Ovary (tissue), 10 donors: ENCODE measurements at places on chromosomes 2 and 18. TPM values are rescaled to one million over a fixed set of nuclear protein-coding genes. Genes with fewer than 3 reads are reported as not detected.

Gene MAPK4
- 14.2 TPM for total RNA-seq

Gene OTOF
- total RNA-seq: 0.17 TPM

Gene IL36A
- not detected for total RNA-seq

Gene POTEJ
- total RNA-seq: not detected

Gene KCNE4
- total RNA-seq: 4.8 TPM

Gene SERPINB10
- not detected for total RNA-seq

Gene ARHGAP28
- total RNA-seq: 28.7 TPM

DNA sequence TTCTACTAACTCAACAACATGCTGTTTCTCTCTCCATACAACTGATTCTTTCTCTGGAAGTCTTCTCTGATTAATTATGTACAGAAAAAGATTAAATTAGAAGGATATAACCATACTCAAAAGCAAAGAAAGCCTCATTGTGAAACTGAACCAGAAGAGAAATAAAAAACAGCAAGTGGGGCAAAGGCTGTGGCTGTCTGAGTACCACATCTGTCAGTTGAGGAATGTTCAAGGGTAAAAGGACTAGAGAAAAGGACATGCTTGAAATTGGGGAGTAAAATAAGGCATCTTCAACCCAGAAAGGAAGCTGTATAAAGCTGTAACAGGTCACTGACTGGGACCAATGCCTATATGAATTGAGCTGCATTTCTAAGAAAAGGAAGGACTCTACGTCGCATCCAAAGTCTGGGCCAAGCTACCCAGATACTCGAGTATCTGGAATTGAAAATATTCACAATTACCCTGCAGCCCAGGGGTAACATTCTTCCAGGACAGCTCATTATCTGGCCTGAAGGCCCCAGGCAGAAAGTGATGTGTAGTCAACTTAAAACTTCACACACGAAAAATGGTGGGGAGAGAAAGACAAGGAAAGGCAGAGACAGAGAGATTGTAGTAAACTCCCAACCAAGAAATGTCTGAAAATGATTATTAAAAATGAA, 356.0 kb upstream of the GALNT5 start:
- H3K27ac ChIP-seq: no peak overlapping the region
- no peaks in the 10 kb centered on the region for H3K4me1 ChIP-seq
- H3K27me3 ChIP-seq: no peaks in the 10 kb centered on the region
- no peaks in the 10 kb centered on the region for H3K36me3 ChIP-seq

- no peak overlapping the region for H3K4me3 ChIP-seq
- no peak for DNase-seq
- H3K4me1 ChIP-seq: no peaks in the 10 kb centered on the region
- H3K27me3 ChIP-seq: no peaks in the 10 kb centered on the region
Observed at GRCh38 chr2:241813644-241814392, 4.8 kb downstream of the NEU4 start.

DNA sequence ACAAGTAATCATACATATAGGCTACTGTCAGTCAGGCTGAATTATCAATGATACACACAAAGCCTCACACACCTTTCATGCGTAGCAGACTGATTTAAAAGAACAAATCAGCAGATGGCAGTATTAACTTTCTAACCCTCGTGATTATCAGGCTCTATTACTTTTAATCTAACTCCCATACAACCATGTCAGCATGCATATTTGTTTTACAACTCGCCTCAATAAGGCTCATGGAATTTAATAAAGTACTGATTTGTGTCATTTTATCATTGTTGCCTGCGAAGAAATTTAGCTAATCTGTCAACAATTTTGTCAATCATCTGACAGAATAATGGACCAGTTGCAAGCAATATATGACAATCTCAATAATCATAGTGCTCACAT, 82.8 kb downstream of the SLC25A12 start:
- H3K4me3 ChIP-seq: no peak overlapping the region
- no peak overlapping the region for H3K27ac ChIP-seq
- H3K4me1 ChIP-seq: peaks cover 9% of the 10 kb centered on the region
- no peak for DNase-seq
- no peaks in the 10 kb centered on the region for H3K27me3 ChIP-seq

GRCh38 chr2:175631245-175631623, 370.8 kb downstream of the LNPK start:
- H3K36me3 ChIP-seq: no peaks in the 10 kb centered on the region
- no peak overlapping the region for H3K27ac ChIP-seq
- no peak for DNase-seq
- no peaks in the 10 kb centered on the region for H3K27me3 ChIP-seq

- H3K4me1 ChIP-seq: no peaks in the 10 kb centered on the region
- H3K36me3 ChIP-seq: no peaks in the 10 kb centered on the region
- H3K27me3 ChIP-seq: no peaks in the 10 kb centered on the region
- DNase-seq: no peak
- no peak overlapping the region for H3K4me3 ChIP-seq
- H3K27ac ChIP-seq: no peak overlapping the region
Observed at GRCh38 chr18:63677500-63678225, 16.0 kb upstream of the SERPINB3 start.

DNA sequence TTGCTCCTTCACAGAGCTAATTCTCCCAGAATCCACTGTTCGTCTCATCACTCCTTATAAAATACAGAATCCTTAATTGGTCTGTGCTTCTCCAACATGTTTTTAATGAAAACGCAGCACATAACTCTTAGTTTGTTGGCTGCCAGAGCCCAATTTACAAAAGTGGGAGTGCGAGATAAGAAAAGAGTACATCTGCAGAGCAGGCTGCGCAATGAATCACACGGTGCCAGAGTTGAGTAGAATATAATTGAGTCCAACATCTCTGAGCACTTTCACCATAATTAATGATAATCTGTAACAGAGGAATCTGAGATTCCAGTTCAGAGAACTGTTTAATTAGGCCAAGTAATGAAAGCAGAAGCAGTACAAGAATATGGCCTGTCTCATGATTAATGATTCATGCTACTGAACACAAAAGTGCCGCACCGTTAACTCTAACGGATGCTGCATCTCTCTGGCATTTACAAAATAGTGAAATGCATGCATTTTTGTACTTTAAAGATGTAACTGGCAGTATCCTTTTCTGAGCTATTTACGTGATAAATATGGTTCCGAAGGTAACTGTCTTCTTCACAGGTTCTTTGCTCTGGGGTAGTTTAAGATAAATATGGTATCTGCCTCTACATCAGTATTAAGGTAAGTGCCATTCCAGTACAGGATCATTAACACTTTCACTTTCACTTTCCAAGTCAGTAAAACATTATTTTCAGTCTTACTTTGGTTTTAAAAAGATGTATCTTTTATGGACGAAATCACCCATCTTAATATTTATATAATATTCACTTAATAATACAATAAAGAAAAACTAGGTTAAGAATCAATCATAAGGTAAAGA, 785.6 kb downstream of the NR4A2 start:
- H3K27me3 ChIP-seq: no peaks in the 10 kb centered on the region
- DNase-seq: no peak
- no peak overlapping the region for H3K27ac ChIP-seq
- no peaks in the 10 kb centered on the region for H3K4me1 ChIP-seq
- H3K36me3 ChIP-seq: no peaks in the 10 kb centered on the region
- H3K4me3 ChIP-seq: peak overlapping the region; percentile 16

- no peaks in the 10 kb centered on the region for H3K36me3 ChIP-seq
- no peak overlapping the region for H3K27ac ChIP-seq
- no peak for DNase-seq
- no peak overlapping the region for H3K4me3 ChIP-seq
Observed at GRCh38 chr2:96541398-96542152, 5.0 kb downstream of the ARID5A start.

- no peak overlapping the region for H3K27ac ChIP-seq
- H3K36me3 ChIP-seq: no peaks in the 10 kb centered on the region
- no peaks in the 10 kb centered on the region for H3K4me1 ChIP-seq
- DNase-seq: no peak
Observed at GRCh38 chr2:238173692-238174091, 14.9 kb downstream of the ERFE start.

- no peaks in the 10 kb centered on the region for H3K4me1 ChIP-seq
- no peak for DNase-seq
- H3K36me3 ChIP-seq: no peaks in the 10 kb centered on the region
- no peak overlapping the region for H3K4me3 ChIP-seq
- H3K27ac ChIP-seq: no peak overlapping the region
Observed at GRCh38 chr18:78716022-78716421, 263.6 kb upstream of the SALL3 start.

DNA sequence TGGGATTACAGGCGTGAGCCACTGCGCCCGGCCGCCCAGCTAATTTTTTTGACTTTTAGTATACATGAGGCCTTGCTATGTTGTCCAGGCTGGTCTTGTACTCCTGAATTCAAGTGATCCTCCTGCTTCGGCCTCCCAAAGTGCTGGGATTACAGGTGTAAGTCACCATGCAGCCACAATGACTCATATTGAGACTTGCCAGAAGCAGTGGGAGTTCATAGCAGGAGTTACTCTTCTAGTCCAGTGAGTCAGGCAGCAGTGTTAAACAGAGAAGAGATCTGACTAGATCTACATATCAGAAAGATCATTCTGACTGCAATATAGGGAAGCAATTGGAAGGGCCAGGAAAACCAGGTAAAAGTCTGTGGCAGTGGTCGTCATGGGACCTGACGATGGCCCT, 1.5 kb upstream of the FLACC1 start:
- H3K4me3 ChIP-seq: no peak overlapping the region
- no peaks in the 10 kb centered on the region for H3K36me3 ChIP-seq
- no peaks in the 10 kb centered on the region for H3K4me1 ChIP-seq
- no peak for DNase-seq
- H3K27ac ChIP-seq: no peak overlapping the region

DNA sequence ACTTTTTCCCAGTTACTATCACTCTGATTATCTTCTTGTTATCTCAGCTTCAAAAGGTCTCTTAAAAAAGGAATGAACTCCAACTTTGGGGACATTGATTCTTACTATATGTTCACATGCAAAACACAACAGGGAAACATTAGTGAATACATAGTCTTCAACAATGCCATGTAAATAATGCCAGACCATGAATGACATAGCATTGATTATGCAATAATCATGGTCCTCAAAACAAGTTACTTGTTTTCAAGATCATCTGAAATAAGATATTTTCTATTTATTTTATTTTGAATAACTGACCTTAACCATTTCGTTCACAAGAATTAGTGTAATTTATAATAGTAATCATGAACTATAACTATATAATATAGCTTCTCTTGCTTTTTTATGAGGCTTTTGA, 902.3 kb downstream of the MBD2 start:
- H3K4me1 ChIP-seq: no peaks in the 10 kb centered on the region
- H3K4me3 ChIP-seq: no peak overlapping the region
- no peak overlapping the region for H3K27ac ChIP-seq
- no peaks in the 10 kb centered on the region for H3K27me3 ChIP-seq
- no peaks in the 10 kb centered on the region for H3K36me3 ChIP-seq
- DNase-seq: no peak

- H3K4me3 ChIP-seq: no peak overlapping the region
- no peaks in the 10 kb centered on the region for H3K36me3 ChIP-seq
- H3K4me1 ChIP-seq: peaks cover 11% of the 10 kb centered on the region
- no peaks in the 10 kb centered on the region for H3K27me3 ChIP-seq
- no peak overlapping the region for H3K27ac ChIP-seq
- no peak for DNase-seq
Observed at GRCh38 chr2:46549166-46549844, 69.9 kb downstream of the TMEM247 start.

DNA sequence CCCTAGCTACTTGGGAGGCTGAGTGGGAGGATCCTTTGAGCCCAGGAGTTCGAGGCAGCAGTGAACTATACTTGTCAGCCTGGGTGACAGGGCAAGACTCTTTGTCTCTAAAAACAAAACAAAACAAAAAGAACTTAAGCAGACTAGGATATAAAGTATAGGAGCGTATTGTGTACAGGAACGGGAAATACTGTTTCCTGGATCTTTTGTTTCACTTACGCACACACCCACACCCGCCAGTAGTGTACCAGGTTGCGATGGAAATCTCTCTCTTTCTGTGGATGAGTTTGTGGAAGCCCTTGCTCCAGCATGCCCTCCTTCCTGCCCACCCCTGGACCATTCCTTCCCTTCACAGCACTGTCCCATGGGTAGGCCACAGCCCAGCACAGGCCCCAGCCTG, 136.3 kb downstream of the RPIA start:
- H3K36me3 ChIP-seq: no peaks in the 10 kb centered on the region
- DNase-seq: no peak
- no peak overlapping the region for H3K27ac ChIP-seq
- no peaks in the 10 kb centered on the region for H3K4me1 ChIP-seq
- H3K4me3 ChIP-seq: no peak overlapping the region

GRCh38 chr18:76412010-76412817, 82.8 kb downstream of the ZNF516 start:
- H3K27me3 ChIP-seq: no peaks in the 10 kb centered on the region
- no peak overlapping the region for H3K27ac ChIP-seq
- H3K4me1 ChIP-seq: peaks cover 29% of the 10 kb centered on the region
- no peaks in the 10 kb centered on the region for H3K36me3 ChIP-seq
- peak overlapping the region; percentile 7 for H3K4me3 ChIP-seq

DNA sequence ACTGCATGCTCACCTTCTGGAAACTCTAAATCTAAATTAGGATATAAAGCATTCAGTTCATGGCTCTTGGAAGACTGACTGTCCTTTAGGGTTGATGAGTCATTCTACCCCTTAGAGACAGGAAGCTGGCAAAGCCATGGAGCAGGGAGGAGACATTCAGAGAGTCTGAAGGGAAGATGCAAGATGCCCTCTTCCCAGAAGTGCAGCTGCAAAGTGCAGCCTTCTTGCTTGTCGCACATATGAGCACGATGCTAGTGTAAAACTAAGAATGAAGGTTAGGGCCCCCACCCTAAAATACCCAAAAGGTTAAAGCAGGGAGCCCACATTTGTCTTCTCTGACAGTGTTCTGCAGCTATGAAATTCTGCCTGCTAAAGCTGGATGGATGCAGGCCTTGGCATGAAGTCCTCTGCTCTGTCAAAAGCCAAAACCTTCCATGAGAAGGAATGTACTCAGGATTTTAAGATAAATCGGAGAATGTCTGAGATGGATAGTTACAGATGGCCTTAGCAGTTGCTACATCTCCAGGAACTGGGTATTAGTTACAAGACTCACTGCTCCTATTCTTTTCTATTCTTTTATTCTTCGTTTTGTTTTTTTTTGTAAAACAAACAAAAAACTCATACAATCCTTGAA, 89.7 kb downstream of the POLE4 start:
- H3K36me3 ChIP-seq: no peaks in the 10 kb centered on the region
- no peak overlapping the region for H3K4me3 ChIP-seq
- DNase-seq: no peak

DNA sequence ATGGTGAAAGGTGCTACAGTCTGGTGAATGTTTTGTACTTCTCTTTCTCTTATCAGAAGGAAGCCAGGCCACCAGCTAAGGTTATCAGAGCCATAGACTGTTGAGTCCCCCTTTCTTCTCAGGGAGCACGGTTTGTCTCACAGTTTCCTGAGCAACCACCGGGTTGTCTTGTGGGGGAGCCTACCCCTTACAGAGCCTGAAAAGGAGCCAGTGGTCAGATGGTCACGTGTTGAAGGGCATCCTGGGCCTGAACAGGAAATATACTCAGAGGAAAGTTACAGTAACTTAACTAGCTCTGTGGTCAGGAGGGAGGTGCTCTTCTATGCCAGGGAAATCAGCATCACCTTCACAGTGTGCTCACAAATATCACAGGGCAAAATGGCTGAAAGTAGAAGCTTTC, 11.6 kb downstream of the CD28 start:
- H3K4me1 ChIP-seq: no peaks in the 10 kb centered on the region
- H3K27me3 ChIP-seq: no peaks in the 10 kb centered on the region
- no peak overlapping the region for H3K27ac ChIP-seq
- no peaks in the 10 kb centered on the region for H3K36me3 ChIP-seq
- DNase-seq: no peak
- H3K4me3 ChIP-seq: no peak overlapping the region

GRCh38 chr2:54651291-54651690, 72.2 kb upstream of the EML6 start:
- no peaks in the 10 kb centered on the region for H3K36me3 ChIP-seq
- no peaks in the 10 kb centered on the region for H3K4me1 ChIP-seq
- H3K27ac ChIP-seq: no peak overlapping the region
- H3K4me3 ChIP-seq: no peak overlapping the region
- DNase-seq: no peak
